Cortex of kidney (tissue), 1 donor: ENCODE measurements at places on chromosomes 5 and 9.

- DNase-seq, result no peak
Measured at GRCh38 chr9:2622461-2623287, 1.1 kb downstream of the VLDLR start.

- no peak for DNase-seq
Measured at GRCh38 chr9:136821826-136822544, 14.2 kb downstream of the RABL6 start.

- DNase-seq, result no peak
Measured at GRCh38 chr5:52875827-52876226, 88.1 kb downstream of the ITGA1 start.

- DNase-seq, result no peak
Measured at GRCh38 chr9:123689701-123690428, 240.1 kb downstream of the DENND1A start.

DNA sequence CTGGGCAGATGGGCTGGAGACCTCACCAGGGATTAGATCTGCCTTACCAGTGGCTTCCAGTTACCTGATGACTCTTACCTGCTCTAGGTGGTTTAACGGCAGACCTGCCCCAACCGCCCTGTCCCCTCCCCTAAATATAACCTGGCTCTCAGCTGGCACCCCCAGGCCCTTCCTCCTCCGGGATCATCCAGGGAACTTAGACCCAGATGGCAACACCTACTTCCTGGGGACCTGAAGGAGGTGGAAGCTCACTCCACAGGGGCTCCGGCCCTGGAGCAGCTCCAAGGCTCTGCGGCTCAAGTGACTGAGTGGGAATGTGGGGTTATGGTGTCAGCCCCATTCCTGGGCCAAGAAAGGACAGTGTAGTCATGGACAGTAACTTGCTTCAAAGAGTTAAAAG, 130.4 kb downstream of the OLFM1 start:
- no peak for DNase-seq

DNA sequence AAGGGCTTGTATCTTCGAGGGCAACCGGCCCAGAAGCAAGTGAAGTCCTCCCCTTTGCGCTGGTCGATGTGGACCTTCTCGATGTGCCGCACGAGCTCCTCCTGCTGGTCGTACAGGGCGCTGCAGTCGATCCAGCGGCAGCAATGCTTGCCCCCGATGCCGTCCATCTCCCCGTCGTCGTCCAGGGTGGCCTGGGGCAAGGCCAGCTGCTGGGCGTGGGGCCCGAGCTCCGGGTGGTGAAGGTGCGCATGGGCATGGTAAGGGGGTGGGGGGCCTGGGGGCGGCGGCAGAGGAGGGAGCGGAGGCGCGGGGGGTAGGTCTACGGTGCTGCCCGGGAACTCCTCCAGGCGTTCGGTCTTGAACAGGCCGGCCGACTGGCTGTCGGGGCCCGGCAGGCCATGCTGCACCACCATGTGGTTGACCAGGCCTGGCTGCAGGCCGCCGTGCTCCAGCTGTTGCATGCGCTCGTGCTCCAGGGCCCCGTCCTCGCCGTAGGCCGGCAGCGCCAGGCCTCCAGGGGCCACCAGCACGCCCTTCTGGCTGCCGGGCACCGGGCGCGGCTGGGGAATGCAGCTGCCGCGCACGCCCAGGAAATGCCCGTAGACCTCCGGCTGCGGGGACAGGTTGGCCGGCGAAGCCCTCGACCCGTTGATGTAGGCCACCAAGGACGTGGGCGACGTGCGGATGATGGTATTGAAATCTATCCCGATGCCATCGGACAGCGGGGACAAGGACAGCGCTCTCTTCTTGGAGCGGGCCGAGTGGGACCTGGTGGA, 181.8 kb downstream of the GLIS3 start:
- no peak for DNase-seq

DNA sequence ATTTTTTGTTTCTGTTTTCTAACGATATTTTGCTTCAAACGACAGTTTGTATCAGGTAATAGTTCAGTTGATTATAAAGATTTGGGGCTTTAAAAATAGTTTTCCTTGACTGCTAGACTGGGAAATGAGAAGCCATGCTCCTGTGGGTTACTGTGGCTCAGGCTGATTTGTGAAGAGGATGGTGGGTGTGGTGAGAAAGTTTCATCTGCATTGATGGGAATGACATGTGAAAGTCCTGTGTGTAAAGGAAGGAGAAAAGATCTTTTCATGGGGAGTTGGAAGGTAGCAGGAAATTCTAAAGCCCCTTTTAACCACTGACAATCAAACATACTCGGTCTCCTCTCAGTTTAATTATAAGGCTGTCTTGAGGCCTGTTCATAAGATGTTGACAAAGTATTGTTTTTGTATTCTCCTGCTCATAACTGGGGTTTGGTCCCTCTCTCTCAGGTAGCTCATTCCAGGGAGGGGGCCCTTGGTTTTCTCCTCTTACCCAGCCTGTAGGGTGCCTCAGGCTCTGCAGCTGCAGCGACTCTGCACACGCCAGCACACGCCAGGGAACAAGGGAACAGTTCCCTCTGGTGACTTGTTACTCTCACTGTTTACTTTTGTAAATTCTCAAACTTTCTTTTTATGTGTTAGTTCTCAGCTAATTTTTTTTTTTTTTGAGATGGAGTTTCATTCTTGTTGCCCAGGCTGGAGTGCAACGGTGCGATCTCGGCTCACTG, 91.6 kb downstream of the CARTPT start:
- DNase-seq, result no peak

DNA sequence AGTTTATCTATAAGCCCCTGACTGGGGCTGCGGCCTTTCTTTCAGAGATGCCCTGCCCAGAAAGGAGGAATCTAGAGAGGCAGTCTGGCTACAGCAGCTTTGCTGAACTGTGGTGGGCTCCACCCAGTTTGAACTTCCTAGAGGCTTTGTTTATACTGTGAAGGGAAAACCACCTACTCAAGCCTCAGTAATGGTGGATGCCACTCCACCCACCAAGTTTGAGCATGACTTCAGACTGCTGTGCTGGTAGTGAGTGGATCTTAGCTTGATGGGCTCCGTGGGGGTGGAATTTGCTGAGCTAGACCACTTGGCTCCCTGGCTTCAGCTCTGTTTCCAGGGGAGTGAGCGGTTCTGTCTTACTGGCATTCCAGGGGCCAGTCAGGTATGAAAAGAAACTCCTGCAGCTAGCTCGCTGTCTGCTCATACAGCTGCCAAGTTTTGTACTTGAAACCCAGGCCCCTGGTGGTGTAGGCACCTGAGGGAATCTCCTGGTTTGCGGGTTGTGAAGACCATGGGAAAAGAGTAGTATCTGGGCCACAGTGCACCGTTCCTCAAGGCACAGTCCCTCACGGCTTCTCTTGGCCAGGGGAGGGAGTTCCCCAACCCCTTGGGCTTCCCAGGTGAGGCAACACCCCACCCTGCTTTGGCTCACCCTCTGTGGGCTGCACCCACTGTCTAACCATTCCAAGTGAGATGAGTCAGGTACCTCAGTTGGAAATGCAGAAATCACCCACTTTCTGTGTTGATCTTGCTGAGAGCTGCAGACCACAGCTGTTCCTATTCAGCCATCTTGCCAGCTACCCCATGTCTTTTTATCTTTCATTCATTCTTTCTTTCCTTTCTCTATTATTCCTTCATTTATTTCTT, 211.8 kb upstream of the C9orf72 start:
- DNase-seq, result no peak

DNA sequence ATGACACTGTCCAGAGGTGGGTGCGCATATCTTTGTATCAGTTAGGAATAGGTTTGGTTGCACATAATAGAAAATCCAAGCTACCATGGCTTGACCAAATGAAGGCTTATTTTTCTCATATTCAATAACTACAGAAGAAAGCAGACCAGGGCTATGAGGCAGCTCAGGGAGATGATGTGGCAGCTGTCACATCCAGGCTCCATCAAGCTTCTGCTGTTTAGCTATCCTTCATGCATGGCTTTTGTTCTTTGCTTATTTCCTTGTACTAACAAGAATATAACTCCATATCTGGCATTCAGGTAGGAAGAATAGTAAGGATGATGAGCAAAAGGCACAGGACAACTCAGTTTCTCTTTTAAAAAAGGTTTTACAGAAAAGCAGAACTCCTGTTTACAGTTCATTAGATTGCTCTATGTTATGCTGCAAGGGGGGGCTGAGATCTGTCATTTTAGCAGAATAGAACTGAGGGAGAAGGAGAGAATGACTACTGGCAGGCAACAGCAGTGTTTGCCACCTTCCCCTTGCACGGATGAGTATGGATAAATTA, 336.1 kb downstream of the MLLT3 start:
- DNase-seq, result no peak

- DNase-seq, result no peak
Measured at GRCh38 chr9:24912767-24913166, 367.1 kb upstream of the IZUMO3 start.

GRCh38 chr9:115374724-115375268, 256.8 kb upstream of the TNC start:
- DNase-seq, result no peak

DNA sequence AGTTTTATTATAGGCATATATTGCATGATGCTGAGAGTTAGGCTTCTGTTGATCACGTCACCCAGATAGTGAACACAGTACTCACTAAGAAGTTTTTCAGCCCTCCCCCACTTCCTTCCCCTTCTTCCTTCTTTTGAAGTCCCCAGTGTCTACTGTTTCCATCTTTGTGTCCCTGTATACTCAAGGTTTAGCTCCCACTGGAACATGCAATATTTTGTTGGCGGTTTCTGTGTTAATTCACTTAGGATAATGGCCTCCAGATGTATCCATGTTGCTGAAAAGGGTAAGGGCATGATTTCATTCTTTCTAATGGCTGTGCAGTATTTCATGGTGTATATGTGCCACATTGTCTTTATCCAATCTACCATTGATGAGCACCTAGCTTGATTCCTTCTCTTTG, 764.3 kb downstream of the MTRR start:
- DNase-seq, result no peak

DNA sequence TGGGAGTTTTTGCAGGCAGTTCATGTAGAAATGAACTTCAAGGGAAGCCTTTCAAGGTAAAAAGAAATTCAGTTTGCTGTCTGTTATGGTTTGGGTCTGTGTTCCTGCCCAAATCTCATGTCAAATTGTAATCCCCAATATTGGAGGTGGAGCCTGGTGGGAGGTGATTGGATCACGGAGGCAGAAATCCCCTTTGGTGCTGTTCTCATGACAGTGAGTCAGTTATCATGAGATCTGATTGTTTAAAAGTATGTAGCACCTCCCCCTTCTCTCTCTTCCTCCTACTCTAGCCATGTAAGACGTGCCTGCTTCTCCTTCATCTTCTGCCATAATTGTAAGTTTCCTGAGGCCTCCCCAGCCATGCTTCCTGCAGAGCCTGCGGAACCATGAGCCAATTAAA, 341.4 kb downstream of the ARHGEF28 start:
- no peak for DNase-seq

GRCh38 chr5:150286820-150287219, 2.8 kb downstream of the CAMK2A start:
- no peak for DNase-seq

DNA sequence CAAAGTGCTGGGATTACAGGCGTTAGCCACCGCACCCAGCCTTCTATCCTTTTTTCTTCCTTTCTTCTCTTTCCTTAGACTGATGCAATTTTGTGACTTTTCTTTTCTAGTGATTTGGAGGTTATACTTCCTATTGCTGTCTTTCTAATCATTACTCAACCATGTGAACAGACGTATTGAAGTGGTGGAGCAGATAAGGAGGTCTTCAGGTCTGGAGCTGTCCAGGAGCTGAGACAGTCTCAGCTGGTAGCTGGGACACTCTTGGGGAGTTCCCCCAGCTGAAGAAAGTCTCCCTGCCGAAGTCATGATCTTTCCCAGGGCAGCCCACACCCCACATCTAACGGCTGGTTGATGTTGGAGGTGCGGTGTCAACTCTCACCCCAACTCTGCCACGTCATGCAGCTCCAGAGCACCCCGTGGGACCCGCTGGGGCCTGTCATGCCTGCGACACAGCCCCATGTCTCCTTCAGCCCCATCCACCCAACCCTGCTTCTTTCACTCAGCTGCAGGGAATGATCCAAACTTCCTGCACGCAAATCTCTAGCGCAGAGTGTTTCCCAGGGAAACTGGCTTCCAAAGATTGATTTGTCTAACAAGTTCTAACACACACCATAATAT, 41.1 kb downstream of the NSUN2 start:
- DNase-seq, result no peak

DNA sequence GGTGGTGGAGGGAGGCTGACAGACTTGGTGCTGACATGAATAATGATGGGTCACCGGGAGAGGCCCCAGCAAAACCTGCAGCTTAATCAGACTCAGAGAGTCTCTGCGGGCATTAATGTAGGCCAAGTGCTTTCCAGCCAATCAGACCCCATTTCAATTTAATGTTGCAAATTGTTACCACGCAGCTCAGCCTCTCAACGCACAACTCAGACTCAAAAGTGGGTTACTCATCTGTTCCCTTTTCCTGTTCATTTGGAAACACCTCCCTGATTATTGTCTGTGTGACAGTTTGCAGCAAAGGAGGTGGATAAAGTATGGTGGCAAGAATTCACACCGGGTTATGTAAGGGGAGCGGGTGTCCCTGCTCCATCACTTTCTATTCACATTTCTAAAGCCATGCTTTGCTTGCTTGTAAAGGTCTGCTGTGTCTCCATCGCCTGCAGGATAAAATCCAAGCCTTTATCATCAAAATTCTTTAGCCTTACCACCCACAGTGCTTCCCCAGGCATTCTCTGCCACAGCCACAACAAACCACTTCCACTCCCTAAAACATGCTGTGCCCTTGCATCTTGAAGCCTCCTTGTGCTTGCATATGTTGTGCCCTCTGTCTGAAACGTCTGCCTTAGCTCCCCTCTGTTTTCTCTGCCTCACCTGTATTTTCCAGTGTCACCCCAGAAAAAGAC, 156.5 kb downstream of the ASTN2 start:
- no peak for DNase-seq

DNA sequence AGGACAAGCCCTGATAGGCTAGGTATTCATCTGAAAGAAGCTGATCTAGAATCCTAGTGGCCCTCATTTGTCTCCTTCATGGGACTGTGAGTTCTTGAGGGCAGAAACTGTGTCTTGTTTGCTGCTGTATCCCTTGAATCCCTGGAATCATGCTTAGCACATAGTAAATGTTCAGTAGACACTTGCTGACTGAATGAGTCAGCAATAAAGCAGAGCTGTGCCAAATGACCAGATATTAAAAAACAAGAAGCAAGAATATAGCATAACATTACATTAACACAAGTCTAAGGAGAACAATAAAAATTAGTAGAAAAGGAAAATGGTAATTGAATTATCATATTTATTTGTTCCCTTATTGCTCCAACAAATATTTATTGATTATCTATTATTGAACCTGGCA, 420.5 kb downstream of the ZSWIM6 start:
- no peak for DNase-seq

- DNase-seq, result no peak
Measured at GRCh38 chr9:92637326-92637725, 32.6 kb downstream of the IPPK start.

DNA sequence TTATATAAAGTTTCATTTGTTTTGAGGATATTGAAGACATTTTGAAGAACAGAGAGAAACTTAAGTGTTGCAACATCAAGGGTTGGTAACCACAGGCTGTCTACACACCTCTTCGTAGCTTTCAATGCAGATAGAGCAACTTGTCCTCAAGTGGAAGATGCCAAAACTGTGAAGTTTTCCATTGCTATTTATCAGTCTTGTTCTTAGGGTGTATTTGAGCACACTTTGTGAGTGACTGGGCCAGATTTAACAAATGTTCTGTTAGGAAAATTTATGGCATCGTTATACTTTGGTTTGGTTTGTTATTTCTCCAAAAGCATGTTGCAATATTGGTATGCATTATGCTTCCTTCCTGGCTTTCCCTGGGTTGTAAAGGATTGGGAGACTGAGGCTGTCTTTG, 31.6 kb downstream of the NNT start:
- DNase-seq, result no peak

GRCh38 chr9:114757984-114758383, 47.9 kb downstream of the TNFSF15 start:
- DNase-seq, result no peak
